Activated T-cell treated with anti-CD3 and anti-CD28 coated beads for 1 hour (primary cell): ENCODE measurements at places on chromosomes 1 and 21.

GRCh38 chr1:114482585-114482984, 28.4 kb downstream of the TRIM33 start:
- DNase-seq: no peak

DNA sequence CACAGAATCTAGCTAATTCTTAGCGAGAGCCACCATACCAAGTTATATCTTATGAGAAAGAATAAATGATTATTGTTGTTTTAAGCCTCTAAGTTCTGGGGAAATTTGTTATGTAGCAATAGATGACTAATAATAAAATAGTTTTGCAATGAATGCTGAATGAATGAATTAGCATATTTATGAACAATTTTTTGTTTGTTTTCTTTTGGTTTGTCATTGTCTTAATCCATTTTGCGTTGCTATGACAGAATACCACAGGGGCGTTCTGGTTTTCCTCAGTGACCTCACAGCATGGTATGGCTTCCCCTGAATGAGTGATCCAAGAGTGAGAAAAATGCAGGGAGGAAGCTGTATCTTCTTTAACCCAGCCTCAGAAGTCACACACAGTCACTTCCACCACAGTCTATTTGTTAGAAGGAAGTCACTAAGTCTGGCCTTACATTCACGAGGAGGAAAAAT, 53.8 kb upstream of the HPDL start:
- DNase-seq: no peak

DNA sequence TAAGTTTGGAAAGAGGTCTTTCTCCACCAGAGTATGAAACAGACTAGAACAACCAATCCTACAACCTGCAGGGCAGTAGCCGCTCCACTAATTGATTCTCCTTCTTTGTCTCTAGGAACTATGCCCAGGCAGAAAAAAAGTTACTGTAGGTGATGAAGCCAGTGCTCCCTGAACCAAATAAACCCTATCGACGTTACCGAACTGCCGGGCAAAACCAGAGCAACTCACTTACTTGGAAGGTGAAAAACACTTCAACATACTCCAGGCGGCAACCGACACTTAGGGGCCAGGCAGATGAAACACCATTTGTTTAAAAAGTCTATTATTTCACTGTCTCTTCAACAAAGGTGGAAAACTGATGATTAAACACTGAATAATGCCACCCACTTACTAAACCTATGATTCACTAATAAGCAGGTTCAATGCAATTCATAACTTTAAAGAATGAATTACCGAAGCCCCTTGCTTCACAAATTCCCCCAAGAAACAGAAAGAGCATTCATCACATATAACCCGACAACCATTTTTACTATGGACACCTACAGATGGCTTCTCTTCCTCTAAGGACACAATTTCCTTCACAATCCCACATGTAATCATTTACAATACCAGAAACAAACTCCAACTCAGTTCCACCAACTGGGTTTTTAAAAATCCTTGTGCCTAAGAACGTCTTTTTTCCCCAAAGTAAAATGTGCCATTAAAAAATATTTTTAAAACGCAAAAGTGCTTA, 1.6 kb downstream of the NRIP1 start:
- DNase-seq: no peak

DNA sequence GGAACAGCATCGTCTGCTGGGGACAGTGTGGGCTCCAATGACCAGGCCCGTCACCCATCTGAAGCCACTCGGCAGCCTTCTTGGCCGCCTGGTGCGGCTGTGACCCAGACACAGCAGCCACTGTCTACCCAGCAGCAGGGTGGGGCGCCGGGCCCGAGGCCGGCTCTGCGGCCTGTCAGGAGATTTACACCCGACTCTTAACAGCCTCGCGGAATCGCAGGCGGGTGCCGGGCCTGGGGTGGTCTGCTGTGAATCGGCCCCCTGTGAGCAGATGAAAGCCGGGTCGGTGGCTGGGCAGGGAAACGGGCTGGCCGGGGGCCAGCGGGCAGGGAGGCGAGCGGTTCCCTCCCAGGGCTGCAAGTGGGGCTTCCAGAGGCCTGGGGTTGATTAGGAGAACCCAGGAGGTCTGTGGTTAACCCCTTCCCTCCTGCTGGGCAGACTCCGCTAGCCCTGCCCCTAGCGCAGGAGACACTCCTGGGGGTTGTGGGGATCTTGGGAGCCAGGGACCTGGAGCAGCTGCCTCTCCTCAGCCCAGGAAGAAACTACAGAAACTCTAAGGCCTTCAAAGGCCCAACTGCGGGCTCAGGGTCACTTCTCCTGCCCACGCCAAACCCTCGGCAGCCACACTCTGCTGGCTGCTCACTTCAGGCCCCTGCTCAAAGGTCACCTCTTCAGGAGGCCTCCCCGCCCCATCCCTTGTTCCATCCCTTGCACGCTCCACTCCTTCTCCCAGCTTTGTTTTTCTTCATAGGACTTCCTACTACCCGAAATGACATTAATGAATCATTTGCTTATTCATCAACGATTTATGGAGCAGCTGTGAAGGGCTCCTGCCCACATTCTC, 15.6 kb downstream of the RUNX3 start:
- DNase-seq: no peak

- no peak for DNase-seq
Observed at GRCh38 chr1:241674805-241675384, 22.8 kb downstream of the WDR64 start.

DNA sequence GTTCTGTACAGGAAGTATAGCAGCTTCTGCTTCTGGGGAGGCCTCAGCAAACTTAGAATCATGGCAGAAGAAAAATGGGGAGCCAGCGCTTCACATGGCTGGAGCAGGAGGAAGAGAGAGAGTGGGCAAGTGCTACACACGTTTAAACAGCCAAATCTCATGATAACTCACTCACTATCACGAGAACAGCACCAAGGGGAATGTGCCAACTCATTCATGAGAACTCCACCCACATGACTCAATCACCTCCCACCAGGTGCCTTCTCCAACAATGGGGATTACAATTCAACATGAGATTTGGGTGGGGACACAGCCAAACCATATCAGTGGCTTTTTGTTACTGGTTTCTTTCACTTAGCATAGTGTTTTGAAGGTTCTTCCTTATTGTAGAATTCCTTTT, 138.6 kb downstream of the SYT14 start:
- no peak for DNase-seq

GRCh38 chr1:189637041-189637440, 840.6 kb downstream of the BRINP3 start:
- no peak for DNase-seq

DNA sequence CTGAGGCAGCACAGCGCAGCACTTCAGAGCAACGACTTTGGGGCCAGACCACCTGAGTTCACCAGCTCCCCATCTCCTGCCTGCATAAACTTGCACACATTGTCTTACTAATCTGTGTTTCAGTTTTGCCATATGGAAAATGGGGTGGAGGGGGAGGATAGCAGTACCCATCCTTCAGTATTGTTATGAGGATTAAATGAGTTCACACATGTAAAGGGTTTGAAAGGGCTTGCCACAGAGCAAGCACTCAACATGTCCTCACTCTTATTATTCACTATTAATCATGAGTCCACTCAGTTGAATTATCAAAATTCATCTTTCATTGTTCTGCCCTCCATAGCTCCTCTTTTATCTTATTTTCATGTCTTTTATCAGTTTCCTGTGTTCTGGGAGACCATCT, 40.1 kb upstream of the BMP8B start:
- DNase-seq: no peak

DNA sequence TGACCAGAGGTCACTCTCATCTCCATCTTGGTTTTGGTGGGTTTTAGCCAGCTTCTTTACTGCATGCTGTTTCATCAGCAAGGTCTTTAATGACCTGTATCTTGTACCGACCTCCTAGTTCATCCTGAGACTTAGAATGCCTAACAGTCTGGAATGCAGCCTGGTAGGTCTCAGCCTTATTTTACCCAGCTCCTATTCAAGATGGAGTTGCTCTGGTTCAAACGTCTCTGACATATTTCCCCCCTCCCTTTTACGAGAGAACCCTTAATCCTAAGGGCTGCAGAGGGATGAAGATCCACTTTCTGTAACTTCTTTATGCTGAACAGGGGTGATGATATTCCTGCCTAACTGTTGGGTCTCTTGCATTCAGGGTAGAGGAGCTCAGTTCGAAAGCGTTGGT, 43.2 kb downstream of the TBCE start:
- no peak for DNase-seq

GRCh38 chr1:205279986-205280385, 41.6 kb downstream of the NUAK2 start:
- DNase-seq: no peak

DNA sequence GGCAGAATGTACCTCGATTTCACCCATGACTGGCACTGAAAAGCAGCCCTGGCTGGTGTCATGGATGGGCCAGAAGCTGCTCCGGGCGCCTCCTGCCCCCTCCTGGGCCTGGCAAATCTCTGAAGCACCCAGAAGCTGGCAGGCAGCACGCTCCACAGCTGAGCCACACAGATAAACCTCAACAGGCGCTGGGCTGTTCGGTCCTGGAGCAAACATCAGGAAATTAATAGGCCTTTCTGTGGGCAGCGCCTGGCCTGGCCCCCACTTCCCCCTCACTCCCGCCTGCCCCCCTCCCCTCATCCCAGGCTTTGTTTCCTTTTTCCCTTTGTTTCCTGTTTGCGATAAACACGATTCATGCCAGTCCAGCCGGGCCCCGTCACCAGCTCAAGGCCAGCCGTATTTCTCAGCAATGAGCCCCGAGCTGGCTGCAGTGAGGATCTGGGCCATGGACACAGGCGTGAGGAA, 20.1 kb upstream of the DISP3 start:
- DNase-seq: no peak

DNA sequence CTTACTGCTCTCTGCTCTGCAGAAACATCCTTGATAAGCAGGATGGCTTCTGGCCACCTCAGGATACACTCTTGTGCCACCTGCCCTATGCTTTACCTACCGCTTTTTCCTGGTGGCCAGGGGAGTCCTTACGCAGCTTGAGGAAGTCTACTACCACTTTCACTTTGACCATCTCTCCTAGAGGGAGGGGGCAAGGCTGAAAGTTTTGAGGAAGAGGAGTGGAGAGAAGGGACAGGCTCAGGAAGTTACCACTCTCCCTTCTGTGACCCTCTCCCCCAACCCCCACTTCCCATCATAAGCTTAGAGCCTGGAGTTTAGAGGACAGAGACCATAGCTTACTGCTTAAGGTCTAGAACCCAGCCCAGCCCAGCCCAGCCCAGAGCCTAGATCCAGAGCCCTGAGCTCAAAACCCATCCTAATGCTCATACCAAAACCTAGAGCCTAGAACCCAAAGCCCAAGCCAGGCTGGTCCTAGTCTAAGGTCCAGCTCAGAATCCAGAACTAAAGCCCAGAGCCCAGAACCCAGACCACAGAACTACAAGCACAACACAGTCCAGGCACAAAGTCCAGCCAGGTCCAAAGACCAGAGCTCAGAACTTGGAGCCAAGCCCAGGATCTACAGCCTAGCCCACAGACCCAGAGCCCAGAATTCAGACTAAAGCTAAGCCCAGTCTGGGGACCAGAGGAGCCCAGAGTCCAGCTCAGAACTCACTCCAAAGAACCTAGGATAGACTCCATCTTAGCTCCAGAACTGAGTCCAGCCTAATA, 18.0 kb upstream of the MFSD2A start:
- no peak for DNase-seq

- no peak for DNase-seq
Observed at GRCh38 chr1:112458756-112459155, 50.0 kb upstream of the WNT2B start.

GRCh38 chr1:163074716-163075284, 5.6 kb downstream of the RGS4 start:
- DNase-seq: no peak

DNA sequence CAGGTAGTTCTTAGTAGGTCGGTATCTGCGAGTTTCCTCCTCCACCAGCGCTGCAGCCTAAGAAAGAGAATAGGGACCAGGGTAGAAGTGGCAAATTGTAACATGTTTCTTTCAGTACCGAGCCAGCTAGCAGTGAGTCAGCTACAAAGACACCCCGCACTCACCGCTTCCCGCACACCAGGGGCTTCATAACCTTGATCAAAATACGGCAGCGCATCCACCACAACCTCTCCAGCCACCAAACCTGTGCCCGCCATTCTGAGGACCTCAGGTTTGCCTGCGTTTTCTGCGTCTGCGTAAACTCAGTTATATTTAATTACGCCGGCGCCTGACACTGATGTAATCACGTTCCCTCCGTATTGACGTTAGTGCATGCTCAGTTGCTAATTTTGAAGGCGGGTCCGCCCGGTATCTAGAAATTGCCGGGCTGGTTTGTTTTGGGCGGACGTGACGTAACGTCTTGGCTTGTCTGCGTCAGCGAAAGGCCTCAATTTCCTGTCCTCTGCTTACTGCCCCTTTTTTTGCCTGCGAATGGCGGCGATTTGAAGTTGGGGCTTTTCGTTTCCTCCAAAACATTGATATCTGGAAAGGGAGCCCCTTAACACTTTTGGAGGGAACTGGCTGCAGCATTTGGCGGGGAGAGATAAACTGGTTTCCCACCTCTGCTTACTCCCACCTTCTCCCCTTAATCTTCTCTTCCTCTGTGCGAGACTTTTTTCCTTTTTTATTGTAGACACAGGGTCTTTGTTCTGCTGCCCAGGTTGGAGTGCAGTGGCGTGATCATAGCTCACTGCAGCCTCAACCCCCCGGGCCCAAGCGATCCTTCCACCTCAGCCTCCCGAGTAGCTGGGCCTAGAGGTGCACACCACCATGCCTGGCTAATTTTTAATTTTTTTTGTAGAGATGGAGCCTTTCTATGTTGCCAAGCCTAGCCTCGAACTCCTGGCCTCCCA, at the start of gene BCAS2:
Gene BCAS2 (minus strand): TSS at position 281 of the 953 bp plus-strand sequence. CDS start 24 bp downstream, at position 257.
- peak; percentile 86 for DNase-seq

- DNase-seq: no peak
Observed at GRCh38 chr1:28499553-28499952, 6.3 kb upstream of the RCC1 start.

DNA sequence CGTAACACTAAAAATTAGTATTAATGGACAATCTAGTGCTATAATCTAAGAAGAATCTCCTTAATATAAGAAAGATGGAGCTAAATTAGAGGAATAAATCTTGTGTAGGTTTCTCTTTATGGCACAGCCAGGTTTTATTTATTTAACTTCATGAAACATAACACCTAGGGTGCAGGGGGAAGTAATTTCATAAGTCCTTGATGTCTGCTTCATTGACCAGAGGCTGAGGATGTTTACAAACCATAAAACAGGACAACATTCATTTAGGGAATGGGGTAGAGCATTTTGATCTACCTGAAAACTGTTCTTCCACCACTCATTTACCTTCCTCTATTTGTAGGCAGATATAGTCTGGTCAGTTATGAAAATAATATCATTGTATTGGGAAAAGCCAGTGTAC, 95.5 kb downstream of the NGF start:
- no peak for DNase-seq
